ENCODE measurements at places on chromosomes 6 and 20. TPM values are rescaled to one million over a fixed set of nuclear protein-coding genes. Genes with fewer than 3 reads are reported as not detected.

The ADAT2 gene
- polyA plus RNA-seq = 1.4 TPM

The PSMB9 gene
- 501 TPM for polyA plus RNA-seq

The HLA-DRB1 gene
- polyA plus RNA-seq = 6.9 TPM

The NDUFAF5 gene
- polyA plus RNA-seq = 9.5 TPM

The SMLR1 gene
- not detected for polyA plus RNA-seq

The NOX3 gene
- not detected for polyA plus RNA-seq

The LRRC1 gene
- polyA plus RNA-seq = 2.8 TPM

The SASH1 gene
- 4.9 TPM for polyA plus RNA-seq

The CYP24A1 gene
- polyA plus RNA-seq = 0.59 TPM

The E2F1 gene
- 0.46 TPM for polyA plus RNA-seq

The DDX43 gene
- 0.49 TPM for polyA plus RNA-seq

The LHFPL5 gene
- polyA plus RNA-seq = not detected

The LZTS3 gene
- polyA plus RNA-seq = 0.86 TPM

GRCh38 chr6:8177721-8178120, 75.4 kb upstream of the EEF1E1 start:
- no peak overlapping the region for H3K27ac ChIP-seq
- no peaks in the 10 kb centered on the region for H3K27me3 ChIP-seq
- DNase-seq = no peak
- no peaks in the 10 kb centered on the region for H3K4me1 ChIP-seq
- H3K36me3 ChIP-seq = no peaks in the 10 kb centered on the region

GRCh38 chr6:109237077-109237985, 142.0 kb downstream of the CEP57L1 start:
- H3K27me3 ChIP-seq = no peaks in the 10 kb centered on the region
- H3K4me1 ChIP-seq = peaks cover 8% of the 10 kb centered on the region

DNA sequence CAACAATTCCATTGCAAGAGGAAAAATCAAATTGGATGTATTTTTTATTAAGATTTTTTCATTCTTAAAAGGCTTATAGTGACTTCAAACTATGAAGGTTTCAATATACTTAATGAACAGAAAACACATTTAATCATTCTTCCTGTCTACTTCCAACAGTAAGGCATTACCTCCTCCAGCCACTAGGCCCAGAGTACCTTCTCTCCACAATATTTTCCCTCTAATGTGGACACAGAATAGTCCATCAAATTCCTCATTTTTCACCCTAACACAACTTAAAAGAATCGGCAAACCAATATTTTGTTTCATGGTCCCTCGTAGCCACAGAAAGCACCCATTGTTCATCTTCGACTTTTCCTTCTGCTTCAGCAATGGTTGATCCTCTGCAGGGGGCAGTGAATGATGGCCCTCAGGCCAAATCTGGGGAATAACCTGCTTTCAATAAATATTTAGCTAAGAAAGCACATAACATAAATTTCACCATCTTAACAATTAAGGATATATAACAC, 335.4 kb upstream of the ID4 start:
- H3K27me3 ChIP-seq = no peaks in the 10 kb centered on the region
- H3K4me1 ChIP-seq = no peaks in the 10 kb centered on the region
- H3K4me3 ChIP-seq = no peak overlapping the region
- H3K36me3 ChIP-seq = no peaks in the 10 kb centered on the region
- DNase-seq = no peak

GRCh38 chr6:100343316-100344077, 121.2 kb downstream of the SIM1 start:
- no peaks in the 10 kb centered on the region for H3K27me3 ChIP-seq
- no peaks in the 10 kb centered on the region for H3K36me3 ChIP-seq
- H3K4me1 ChIP-seq = no peaks in the 10 kb centered on the region
- H3K27ac ChIP-seq = no peak overlapping the region
- DNase-seq = no peak

- DNase-seq = no peak
- peaks cover 14% of the 10 kb centered on the region for H3K36me3 ChIP-seq
- no peak overlapping the region for H3K27ac ChIP-seq
- H3K4me3 ChIP-seq = no peak overlapping the region
- H3K4me1 ChIP-seq = peaks cover 14% of the 10 kb centered on the region
Measured at GRCh38 chr20:400454-401275, 7.4 kb upstream of the RBCK1 start.

GRCh38 chr6:5906842-5907241, 99.9 kb downstream of the NRN1 start:
- no peak for DNase-seq
- no peak overlapping the region for H3K4me3 ChIP-seq
- no peaks in the 10 kb centered on the region for H3K27me3 ChIP-seq
- no peak overlapping the region for H3K27ac ChIP-seq
- H3K36me3 ChIP-seq = no peaks in the 10 kb centered on the region

GRCh38 chr6:36593569-36594028, 563 bp upstream of the SRSF3 start:
- no peaks in the 10 kb centered on the region for H3K27me3 ChIP-seq
- H3K4me3 ChIP-seq = peak overlapping the region; percentile 91
- H3K27ac ChIP-seq = peak overlapping the region; percentile 94
- H3K36me3 ChIP-seq = peaks cover 18% of the 10 kb centered on the region
- H3K4me1 ChIP-seq = peaks cover 40% of the 10 kb centered on the region
- DNase-seq = peak; percentile 70

DNA sequence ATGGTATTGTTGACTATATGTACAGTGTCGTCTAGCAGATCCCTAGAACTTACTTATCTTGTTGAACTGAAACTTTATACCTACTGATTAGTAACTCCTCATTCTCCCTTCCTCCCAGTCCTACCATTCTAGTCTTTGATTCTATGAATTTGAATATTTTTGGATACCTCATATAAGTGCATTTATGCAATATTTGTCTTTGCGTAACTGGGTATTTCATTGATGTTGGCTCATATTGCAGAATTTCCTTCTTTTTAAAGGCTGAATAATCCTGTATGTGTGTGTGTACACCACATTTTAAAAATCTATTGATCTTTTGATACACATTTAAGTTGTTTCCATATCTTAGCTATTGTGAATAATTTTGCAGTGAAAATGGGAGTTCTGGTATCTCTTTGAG, 119.9 kb downstream of the SOX4 start:
- H3K27me3 ChIP-seq = no peaks in the 10 kb centered on the region
- H3K36me3 ChIP-seq = no peaks in the 10 kb centered on the region
- H3K4me1 ChIP-seq = no peaks in the 10 kb centered on the region
- no peak overlapping the region for H3K27ac ChIP-seq
- H3K4me3 ChIP-seq = no peak overlapping the region

GRCh38 chr20:25304025-25304549, 56.2 kb downstream of the PYGB start:
- no peak for DNase-seq
- no peaks in the 10 kb centered on the region for H3K36me3 ChIP-seq
- H3K4me3 ChIP-seq = no peak overlapping the region
- H3K27me3 ChIP-seq = no peaks in the 10 kb centered on the region
- no peak overlapping the region for H3K27ac ChIP-seq

DNA sequence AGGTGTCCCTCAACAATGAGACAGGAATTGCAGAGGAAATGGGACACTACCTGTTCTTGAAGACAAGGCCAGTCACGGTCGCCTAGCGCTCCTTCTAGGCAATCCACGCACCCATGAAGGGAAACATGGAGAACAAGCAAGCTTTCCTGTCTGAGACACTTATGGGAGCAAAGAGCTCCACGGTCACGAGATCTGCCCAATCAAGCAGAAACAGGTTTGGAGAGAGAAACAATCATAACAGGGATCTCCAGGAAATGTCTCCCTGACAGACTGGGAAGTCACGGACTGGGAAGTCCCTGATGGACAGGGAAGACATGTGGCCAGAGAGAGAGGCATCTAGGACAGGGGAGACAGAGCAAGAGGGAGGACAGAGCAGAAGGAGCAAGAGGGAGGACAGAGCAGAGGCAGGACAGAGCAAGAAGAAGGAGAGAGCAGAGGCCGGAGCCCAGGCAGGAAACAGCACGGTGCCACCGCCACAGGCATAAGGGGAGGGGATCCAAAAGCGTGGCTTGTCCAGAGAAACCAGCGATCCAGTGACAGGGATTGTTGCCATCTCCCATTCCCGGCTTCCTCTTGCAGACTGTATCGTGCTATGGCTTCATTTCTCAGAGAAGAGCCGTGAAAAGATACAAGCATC, 167.8 kb upstream of the ZNF337 start:
- peaks cover 50% of the 10 kb centered on the region for H3K4me1 ChIP-seq
- no peaks in the 10 kb centered on the region for H3K36me3 ChIP-seq
- no peak overlapping the region for H3K4me3 ChIP-seq

- no peaks in the 10 kb centered on the region for H3K36me3 ChIP-seq
- no peak for DNase-seq
- no peak overlapping the region for H3K4me3 ChIP-seq
Measured at GRCh38 chr6:39411465-39411864, 89.0 kb upstream of the KCNK16 start.

- no peaks in the 10 kb centered on the region for H3K27me3 ChIP-seq
- no peaks in the 10 kb centered on the region for H3K4me1 ChIP-seq
- no peak for DNase-seq
- H3K4me3 ChIP-seq = no peak overlapping the region
Measured at GRCh38 chr6:148293181-148293995, 49.2 kb upstream of the SASH1 start.

GRCh38 chr6:108748959-108749358, 99.3 kb upstream of the ARMC2 start:
- DNase-seq = no peak
- H3K36me3 ChIP-seq = no peaks in the 10 kb centered on the region
- no peaks in the 10 kb centered on the region for H3K27me3 ChIP-seq
- H3K4me3 ChIP-seq = no peak overlapping the region
- H3K4me1 ChIP-seq = no peaks in the 10 kb centered on the region

GRCh38 chr6:168638468-168639271, 197.7 kb downstream of the SMOC2 start:
- no peak overlapping the region for H3K4me3 ChIP-seq
- no peaks in the 10 kb centered on the region for H3K4me1 ChIP-seq
- no peaks in the 10 kb centered on the region for H3K27me3 ChIP-seq
- H3K36me3 ChIP-seq = no peaks in the 10 kb centered on the region
- no peak overlapping the region for H3K27ac ChIP-seq

DNA sequence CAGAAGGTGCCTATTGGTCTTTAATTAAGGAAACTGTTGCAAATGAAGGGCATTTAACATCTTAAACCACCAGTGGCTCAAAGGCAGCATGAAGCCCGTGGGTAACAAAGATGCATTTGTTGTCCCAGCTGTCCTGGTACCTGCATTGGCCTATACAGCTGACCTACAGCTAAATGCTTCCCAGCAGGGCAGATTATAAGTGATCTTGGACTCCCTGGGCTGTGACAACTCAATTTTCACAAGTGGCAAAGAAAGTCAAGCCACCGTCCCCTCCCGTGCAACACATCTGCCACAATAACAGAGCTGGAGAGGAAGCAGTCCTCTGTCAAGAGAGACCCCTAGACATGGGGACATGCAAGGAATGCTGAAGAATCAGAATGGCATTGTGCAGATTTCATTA, 31.5 kb upstream of the EDN3 start:
- H3K4me3 ChIP-seq = no peak overlapping the region
- H3K27me3 ChIP-seq = peaks cover 4% of the 10 kb centered on the region
- H3K27ac ChIP-seq = no peak overlapping the region
- DNase-seq = no peak
- peaks cover 18% of the 10 kb centered on the region for H3K4me1 ChIP-seq

- no peaks in the 10 kb centered on the region for H3K36me3 ChIP-seq
- no peaks in the 10 kb centered on the region for H3K4me1 ChIP-seq
- no peak overlapping the region for H3K4me3 ChIP-seq
Measured at GRCh38 chr20:46252352-46253091, 55.8 kb downstream of the CDH22 start.

GRCh38 chr20:38108438-38108985, 56.6 kb downstream of the TGM2 start:
- no peak overlapping the region for H3K27ac ChIP-seq
- no peaks in the 10 kb centered on the region for H3K27me3 ChIP-seq
- H3K36me3 ChIP-seq = no peaks in the 10 kb centered on the region
- no peaks in the 10 kb centered on the region for H3K4me1 ChIP-seq
- no peak for DNase-seq

- H3K27me3 ChIP-seq = no peaks in the 10 kb centered on the region
- H3K27ac ChIP-seq = no peak overlapping the region
Measured at GRCh38 chr20:34943808-34944567, 11.6 kb downstream of the GSS start.

DNA sequence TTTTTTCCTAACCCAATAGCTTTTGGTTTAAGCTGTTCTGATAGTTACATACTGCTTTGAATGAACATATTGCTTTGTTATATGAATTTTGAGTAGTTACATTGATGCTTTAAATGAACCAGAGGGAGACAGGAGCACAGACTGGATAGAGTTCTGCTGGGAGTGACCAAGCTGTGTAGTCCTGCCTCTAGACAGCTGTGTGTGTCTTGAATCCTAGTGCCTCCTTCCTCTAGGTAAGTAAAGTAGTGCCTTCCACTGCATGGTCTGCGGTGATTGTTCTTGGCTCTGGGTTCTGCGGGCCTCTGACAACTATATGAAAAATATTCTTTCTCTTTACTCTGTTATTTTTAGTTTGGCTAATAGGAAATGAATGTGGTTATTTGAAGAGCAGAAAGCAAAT, 46.0 kb upstream of the ADGRG6 start:
- H3K36me3 ChIP-seq = no peaks in the 10 kb centered on the region
- no peak overlapping the region for H3K27ac ChIP-seq
- H3K27me3 ChIP-seq = no peaks in the 10 kb centered on the region
- no peak for DNase-seq
- H3K4me1 ChIP-seq = no peaks in the 10 kb centered on the region
- H3K4me3 ChIP-seq = no peak overlapping the region

DNA sequence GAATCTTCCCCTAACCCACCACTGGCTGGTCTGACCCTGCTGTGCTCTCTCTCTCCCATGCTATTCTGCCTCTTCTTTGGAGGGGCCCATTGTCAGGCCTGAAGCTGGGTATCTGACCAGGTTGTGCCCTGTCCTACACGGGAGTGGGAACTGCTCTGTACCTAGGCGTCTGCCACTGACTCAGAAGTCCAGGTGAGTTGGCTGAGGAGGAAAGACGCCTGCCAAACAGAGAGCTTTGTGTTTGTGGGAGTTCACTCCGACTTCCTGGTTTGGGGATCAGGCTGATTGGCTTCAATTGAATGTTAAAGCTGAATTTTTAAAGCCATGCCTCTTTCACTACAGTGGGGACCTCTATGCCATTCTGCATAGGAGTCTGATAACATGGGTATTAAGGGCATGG, 136.0 kb downstream of the CCDC170 start:
- H3K27me3 ChIP-seq = no peaks in the 10 kb centered on the region
- DNase-seq = no peak
- no peak overlapping the region for H3K27ac ChIP-seq
- no peaks in the 10 kb centered on the region for H3K36me3 ChIP-seq

DNA sequence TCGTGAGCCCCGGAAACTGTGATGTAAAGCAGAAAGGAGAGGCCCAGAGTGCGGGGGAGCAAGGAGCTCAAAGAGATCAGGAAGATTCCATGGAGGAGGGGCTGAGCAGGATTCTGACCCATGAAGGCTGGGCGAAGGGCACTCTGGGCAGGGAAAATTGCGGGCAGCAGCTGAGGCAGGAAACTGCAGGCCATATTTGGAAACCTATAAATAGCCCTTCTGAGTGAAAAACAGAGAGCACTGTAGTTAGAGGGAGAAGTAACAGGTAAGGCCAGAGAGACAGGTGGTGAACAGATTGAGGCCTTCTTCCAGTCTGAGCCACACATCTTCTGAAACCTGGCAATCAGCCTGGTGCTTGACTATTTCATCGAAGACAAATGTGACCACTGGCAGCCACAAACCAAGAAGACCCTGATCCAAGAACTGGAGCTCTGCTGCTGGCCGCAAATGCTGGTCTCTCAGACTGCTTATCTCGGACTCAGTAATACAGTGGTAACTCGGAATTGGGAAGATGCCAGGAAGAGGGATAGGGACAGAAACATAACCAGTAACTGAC, 14.1 kb upstream of the BEND3 start:
- no peak for DNase-seq
- H3K27me3 ChIP-seq = no peaks in the 10 kb centered on the region
- H3K4me3 ChIP-seq = no peak overlapping the region
- H3K36me3 ChIP-seq = no peaks in the 10 kb centered on the region
- H3K4me1 ChIP-seq = no peaks in the 10 kb centered on the region
